ENCODE measurements at places on chromosomes 4 and X.

- no peak for DNase-seq
Observed at GRCh38 chr4:4930677-4931076, 71.2 kb downstream of the MSX1 start.

GRCh38 chr4:173525118-173526011 lies 4.7 kb downstream of the HAND2 start:
- no peak for DNase-seq

GRCh38 chrX:1582686-1583437 lies 8.5 kb upstream of the AKAP17A start:
- no peak for DNase-seq

DNA sequence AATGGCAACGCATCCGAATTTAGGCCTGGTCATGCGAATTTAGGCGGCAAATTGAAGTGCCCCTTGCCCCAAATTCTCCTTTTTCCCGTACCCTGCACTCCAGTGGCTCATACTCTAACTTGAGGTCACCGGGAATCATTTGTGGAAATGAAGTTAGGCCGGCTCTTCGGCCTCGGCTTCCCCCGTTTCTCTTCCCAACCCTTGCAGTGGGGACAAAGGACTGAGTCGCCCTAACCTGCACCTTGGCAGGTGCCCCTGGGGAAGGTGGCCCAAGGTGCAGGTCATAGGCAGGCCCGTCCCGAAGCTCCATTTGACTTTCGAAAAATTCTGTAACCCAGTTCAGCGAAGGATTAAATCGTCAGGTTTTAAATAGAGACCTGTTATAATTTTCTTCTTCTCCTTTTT lies 811 bp downstream of the SRD5A3 start:
- DNase-seq: no peak

GRCh38 chrX:20968996-20969395 lies 405.2 kb upstream of the CNKSR2 start:
- DNase-seq: no peak
